ENCODE measurements at places on chromosomes 12 and 14.

DNA sequence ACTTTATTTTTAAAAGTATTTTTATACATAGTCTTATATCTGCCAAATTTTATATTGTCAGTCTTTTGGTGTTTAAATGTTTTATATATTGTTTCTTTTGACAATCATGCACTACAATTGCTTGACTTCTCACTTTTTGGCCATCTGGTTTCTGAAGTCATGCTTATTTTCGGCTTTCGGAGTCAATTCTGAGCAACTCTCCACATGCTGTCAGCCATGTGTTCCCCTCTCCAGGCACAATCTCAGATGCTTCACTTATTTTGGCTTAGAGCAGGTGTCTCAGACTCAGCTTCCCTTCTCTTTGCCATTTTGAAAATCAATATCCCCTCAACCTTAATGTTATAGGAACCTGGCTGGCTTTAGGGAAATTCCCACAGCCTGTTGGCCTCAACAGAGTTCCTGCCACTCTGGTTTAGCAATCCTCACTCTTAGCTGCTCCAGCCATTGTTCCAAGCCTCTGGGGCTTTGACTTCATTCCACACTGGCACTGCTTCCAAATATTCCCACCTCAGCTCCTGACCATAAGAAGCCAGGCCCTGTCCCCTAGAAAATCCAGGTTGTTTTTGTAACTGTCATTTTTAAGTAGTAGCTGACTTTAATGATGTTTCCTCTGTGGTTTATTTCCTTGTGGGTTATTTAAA lies 125.5 kb upstream of the FAR2 start:
- DNase-seq = no peak

- no peak for DNase-seq
Observed at GRCh38 chr12:80469681-80470080, 25.6 kb downstream of the PTPRQ start.

- DNase-seq = no peak
Observed at GRCh38 chr14:75886636-75887348, 95.0 kb downstream of the TGFB3 start.

- peak; percentile 60 for DNase-seq
Observed at GRCh38 chr12:112937741-112938719, at the start of gene OAS3. Gene OAS3, plus strand, starts transcription at chr12:112938474. Its CDS starts 57 bp downstream, at chr12:112938531.

- DNase-seq = no peak
Observed at GRCh38 chr12:41509271-41510055, 321.3 kb downstream of the PDZRN4 start.

DNA sequence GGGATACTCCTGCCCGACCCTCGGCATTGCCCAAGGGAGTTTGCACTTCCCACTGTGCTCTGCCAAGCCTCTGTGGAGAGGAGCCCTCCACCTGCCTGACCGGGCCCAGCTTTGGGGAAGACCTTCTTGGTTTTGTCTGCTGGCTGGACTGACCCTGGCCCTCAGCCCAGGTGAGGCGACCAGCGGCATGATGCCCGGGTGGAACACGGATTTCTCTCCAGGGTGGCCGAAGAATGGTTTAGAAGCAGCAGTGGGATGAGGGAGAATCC lies 15.6 kb downstream of the ZBTB42 start:
- no peak for DNase-seq

DNA sequence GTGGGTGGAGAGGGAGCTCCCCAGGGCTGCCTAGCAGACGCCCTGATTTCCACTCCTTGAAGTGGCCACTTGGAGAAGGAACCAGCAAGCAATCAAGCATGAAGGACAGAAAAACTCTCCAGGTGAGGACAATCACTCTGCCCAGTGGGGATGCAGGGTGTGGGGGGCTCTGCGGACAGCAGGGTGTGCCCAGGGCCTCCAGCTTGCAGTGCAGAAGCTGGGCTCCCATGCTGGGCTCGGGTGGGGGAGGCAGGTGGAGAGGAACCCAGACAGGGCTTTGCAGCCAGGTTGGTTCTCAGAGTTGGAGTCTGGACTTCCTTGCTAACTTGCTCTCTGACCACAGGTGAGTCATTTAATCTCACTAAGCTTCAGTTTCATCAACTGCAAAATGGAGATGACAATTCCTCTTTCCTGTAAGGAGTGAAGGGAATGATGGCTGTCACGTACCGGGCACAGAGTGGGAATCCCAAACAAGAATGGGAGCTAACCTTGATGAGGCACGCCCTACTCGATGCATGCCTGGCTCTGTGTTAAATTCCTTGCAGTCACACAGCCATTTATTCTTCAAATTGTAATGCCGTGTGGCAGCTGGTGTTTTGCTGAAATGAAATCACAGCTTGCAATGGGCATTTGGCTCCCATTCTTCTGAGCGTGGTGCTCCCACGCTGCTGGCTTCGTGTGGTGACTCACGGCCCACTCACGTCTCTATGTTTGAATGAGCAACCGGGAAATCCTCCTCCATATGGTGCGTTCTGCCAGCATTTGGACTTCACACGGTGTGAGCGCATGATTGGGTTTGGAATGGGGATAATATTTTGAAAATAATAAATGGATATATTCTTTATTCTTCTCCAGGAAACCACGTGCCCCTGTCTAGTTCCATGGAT lies 75.2 kb downstream of the PRIMA1 start:
- no peak for DNase-seq

GRCh38 chr12:90908465-90908864 lies 46.5 kb downstream of the CCER1 start:
- no peak for DNase-seq

DNA sequence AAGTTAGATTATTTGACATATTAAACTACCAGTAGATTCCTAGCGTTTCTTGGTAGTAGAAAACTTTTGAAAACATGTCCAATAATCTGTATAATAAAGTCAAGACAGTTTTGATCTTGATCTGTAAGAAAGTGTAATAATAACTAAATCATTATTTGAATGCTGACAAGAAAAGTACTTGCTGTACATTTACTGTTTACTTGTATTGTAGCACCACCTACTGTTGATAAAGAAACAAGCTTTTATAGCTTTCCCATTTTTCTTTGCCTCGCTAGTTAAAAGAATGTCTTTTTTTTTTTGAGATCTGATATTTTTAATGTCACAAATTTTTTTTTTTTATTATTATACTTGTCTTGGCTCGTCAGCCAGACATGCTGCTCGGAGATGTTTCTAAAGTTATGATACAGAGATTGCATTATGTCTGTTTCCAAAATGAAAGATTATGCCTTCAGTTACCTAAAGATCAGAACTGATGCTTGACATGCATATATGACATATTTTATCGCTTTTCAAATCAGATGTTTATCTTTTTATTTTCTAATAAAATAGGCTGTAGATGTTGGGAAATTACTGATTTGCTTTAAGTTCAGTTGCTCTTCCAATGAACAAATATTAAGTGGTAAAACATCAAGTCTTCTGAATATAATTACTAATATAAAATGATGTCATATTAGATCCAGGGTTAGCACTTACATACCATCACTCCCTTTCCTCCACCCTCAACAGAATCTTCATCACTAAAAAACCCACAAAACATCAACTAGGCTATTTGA lies 140.5 kb downstream of the AKAP6 start:
- no peak for DNase-seq

DNA sequence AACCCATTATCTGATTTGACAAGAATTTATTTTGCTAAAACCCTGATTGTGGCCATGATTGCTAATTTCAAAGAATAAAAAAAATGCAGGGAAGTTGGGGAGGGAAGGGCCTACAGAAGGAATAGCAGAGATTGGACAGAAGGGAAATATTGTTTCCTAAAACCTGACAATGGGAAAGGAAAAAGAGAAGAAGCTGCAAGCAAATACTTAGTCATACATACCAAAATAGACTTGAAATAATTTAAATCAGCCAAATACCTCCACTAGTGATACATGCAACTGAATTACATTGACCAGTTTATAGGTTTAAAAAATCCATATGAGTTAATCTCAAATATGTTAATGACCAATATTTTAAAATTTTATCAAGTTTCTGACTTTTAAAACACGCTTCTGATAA lies 75.1 kb downstream of the PELI2 start:
- no peak for DNase-seq

- DNase-seq = no peak
Observed at GRCh38 chr12:25054783-25055144, 105.9 kb upstream of the BCAT1 start.

DNA sequence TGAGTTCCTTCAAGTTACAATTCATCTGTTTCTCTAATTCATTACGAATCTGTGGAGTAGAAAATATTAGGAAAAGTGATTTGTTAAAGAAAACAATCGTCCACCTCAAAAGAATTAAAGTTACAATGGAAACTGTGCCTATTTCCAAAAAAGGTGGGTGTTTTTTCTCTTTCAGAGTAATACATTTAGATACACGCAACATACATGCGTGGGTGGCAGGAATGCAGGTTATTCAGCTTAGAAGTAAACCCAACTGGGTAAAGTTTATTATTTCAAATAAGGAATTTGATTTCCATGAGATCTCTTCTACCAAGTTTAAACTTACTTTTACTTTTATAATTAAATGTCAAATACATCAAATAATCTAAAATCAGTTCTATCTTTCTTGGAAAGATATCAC lies 52.2 kb downstream of the SSH1 start:
- DNase-seq = no peak

- DNase-seq = no peak
Observed at GRCh38 chr14:53010193-53011040, 59.6 kb upstream of the FERMT2 start.

- DNase-seq = no peak
Observed at GRCh38 chr12:65631621-65632111, 192.6 kb upstream of the HMGA2 start.

DNA sequence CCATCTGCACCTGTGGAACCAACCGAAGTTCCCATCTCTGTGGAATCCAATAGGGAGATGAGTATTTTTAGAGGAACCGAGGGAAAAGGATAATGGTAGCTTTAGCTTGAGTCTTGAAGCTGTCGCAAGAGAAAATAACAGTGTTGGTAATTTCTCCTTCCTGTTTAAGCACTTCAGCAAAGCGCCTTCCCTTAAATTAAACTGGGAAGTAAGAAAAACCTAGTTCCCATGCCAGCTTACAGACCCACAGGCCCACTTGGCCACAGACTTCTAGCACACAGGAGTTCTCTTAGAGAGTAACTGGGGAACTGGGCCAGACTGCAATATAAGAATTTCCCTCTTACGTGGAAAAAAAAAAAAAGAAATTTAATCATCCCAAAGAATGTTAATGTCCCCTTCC lies 223.8 kb downstream of the EFCAB11 start:
- no peak for DNase-seq

DNA sequence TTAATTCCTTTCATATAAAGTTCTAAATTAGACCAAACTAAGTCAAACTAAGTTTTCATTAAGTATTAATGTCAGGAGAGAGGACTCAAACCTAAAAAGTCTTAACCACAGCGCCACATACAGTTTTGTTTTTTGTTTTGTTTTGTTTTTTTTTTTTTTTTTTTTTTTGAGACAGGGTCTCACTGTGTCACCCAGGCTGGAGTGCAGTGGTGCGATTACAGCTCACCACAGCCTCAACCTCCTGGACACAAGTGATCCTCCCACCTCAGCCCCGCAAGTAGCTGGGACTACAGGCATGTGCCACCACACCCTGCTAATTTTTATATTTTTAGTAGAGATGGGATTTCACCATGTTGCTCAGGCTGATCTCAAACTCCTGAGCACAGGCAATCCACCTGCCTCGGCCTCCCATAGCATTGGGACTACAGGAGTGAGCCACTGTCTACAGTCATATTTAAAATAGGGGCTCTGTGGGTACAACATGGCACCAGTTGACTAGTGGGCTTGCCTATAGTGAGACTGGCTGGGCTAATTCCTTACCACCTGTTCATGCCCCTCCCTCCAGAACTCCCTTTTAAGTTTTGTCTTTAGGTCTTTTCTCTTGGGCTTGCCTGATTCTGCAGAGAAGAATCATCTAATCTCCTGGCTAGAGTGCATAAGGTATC lies 110.2 kb downstream of the PPP2R5E start:
- no peak for DNase-seq

DNA sequence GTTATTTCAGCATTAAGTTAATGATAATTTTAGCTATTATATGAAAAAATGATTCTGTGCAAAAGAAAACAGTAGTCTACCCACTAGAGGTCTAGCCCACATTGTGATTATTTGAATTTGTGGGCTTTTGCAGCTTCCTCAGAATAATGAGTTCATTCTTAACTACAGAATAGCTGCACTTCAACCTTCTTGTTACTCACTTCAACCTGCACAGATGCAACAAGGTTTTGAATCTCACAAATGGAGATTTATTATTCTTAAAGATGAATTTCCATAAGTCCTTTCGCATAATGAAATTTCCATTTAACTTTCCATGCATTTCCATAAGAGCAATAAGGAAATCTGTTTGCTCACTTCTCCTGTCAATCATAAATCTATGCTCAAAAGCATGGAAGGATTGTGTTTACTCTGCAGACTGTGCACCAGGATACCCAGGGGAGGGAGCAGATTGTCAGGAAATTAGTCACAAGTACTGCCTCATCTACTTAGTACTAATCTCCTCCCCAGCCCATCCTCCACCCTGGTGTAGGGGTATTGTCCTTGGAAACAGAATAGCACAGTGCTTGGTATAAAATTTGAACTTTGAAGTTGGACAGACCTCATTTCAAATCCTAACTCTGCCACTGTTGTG lies 24.1 kb downstream of the PTGER2 start:
- DNase-seq = no peak

GRCh38 chr14:29654901-29655550 lies 272.6 kb downstream of the PRKD1 start:
- DNase-seq = no peak

GRCh38 chr14:64671591-64671990 lies 32.6 kb upstream of the PLEKHG3 start:
- DNase-seq = peak; percentile 70

DNA sequence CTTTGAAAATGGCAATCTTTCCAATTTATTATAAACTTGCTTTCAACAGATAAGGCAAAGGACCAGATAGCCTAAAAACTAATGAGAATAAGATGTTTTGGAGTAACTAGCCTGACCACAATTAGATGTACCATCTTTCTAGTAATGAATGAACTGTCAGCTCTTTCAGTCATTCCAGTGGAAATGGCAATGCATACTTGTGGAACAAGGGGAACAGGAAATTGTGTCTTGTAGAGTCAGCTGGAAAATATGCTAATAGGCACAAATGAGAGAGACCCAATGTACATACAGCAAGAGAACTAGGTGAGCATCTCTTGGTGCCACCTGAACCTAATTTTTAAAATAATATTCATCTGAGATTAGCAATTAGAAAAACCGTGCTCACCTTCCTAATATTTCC lies 76.1 kb upstream of the GPHB5 start:
- DNase-seq = no peak

DNA sequence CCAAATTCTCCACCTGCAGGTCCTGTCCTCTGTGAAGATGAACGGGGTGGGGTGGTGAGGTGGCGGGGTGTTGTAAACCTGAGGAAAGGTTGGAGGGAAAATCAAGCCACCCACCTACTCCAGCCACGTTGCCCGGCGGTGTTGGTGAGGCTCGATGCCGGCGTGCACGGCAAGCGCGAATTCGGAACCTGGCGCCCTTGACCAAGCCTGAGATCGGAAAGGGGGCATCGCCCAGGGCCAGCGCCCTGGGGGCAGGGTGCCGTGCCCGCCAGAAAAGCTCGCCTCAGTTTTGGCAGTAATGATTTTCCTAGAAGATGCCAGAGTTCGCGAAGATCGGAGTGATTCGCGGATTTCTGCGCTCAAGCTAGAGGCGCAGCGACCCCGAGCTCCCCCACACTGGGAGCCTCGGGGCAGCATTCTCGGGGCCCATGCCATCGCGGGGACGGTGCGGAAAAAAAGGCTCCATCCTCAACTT lies 817 bp downstream of the STXBP6 start:
- no peak for DNase-seq

GRCh38 chr12:1696800-1697199 lies 5.9 kb downstream of the ADIPOR2 start:
- DNase-seq = no peak

All from right renal pelvis (tissue), 4 donors.